ENCODE measurements at places on chromosomes 2 and 18.

DNA sequence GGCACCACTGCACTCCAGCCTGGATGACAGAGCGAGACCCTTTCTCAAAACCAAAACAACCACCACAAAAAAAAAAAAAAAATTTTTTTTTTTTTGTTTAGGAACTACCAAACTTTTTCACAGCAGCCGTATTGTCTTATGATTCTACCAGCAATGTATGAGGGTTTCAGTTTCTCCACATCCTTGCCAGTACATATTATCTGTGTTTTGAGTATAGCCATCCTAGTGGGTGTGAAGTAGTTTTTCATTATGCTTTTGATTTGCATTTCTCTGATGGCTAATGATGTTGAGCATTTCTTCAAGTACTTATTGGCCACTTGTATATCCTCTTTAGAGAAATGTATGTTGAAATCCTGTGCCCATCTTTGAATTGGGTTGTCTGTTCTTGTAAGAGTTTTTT lies 51.7 kb downstream of the COX7A2L start:
- DNase-seq = no peak

- no peak for DNase-seq
Observed at GRCh38 chr18:69691008-69691760, 256.5 kb downstream of the CD226 start.

DNA sequence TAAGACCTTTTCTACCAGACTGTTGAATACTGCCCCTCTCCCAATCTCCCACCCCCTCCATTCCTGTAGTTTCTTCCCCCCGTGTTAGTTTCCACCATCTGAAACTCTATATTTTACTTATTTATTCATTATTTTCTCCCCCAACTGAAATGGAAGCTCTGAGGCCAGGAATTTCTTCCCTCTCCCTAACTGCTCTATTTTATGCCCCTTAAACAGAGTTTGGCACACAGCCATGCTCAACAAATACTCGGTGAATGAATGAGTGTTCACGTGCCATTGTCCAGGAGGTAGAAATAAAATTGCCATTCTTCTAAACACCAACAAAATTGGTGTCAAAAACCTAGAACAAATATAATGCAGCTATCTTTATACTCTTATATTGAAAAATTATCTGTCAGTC lies 5.6 kb downstream of the ITGB1BP1 start:
- no peak for DNase-seq

DNA sequence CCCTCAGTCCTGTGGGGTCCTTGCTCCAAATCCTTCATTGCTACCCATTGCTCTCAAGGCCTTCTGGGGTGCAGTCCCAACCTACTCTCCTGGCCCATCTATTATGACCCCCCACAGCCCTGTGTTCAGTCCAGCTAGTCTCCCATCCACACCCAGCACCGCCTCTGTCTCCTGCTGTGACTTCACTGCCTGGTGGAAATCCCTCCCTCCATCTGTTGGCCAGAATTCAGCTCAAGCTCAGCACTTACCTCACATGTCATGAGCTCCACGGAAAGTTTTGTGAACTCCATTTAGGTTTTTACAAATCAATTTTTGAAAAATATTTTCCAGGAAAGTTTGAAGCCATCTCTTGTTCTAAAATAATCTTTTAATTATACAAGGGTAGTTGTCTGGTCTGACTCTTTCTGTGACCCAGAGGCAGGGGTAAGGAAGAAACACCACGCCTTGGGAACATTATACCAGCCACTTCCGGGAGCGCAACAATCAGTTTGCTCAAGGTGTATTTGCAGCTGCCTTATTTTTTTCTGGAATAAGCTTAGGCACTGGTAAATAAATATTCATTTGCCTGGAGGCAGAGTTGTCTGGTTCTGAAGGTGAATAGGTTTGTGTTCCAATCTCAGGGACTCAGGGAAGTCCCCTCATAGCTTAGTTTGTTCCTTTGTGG lies 110.8 kb downstream of the VIT start:
- DNase-seq = no peak

- DNase-seq = no peak
Observed at GRCh38 chr18:64982414-64983055, 768.3 kb upstream of the CDH7 start.

GRCh38 chr2:196233021-196233804 lies 61.8 kb upstream of the STK17B start:
- no peak for DNase-seq

- DNase-seq = no peak
Observed at GRCh38 chr2:206518997-206519396, 75.7 kb downstream of the ADAM23 start.

DNA sequence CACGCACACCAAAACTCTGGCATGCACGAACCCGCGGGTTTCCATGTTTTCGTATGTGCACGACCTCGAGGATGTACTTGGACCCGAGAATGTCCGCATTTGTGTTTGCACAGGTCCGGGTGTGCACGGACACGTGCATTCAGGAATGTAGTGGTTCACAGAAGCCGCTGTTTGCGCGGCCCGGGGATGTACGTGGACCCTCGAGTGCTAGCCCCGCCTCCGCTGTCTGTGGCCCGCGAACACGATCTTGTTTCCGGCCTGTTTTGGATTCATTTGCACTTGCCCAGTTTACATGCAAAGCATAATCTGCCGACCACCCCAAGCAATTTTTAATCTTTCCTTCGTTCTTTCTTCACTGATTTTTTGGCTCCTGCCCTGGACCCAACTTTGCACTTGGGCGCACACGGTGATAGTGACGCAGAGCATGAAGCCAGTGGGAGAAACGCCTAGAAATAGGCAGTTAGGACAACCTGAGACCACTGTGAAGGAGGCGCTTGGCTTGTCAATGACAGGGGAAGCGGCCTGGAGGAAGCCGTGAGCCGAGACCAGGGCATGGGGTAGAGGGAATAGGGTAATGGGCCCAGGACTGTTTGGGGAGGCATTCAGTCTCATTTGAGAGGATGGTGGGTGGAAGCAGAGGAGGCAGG lies 45.4 kb upstream of the PTMA start:
- DNase-seq = no peak

- DNase-seq = no peak
Observed at GRCh38 chr18:71902482-71902881, 641.7 kb downstream of the CBLN2 start.

GRCh38 chr2:170712653-170713542 lies 2.2 kb upstream of the SP5 start:
- no peak for DNase-seq

DNA sequence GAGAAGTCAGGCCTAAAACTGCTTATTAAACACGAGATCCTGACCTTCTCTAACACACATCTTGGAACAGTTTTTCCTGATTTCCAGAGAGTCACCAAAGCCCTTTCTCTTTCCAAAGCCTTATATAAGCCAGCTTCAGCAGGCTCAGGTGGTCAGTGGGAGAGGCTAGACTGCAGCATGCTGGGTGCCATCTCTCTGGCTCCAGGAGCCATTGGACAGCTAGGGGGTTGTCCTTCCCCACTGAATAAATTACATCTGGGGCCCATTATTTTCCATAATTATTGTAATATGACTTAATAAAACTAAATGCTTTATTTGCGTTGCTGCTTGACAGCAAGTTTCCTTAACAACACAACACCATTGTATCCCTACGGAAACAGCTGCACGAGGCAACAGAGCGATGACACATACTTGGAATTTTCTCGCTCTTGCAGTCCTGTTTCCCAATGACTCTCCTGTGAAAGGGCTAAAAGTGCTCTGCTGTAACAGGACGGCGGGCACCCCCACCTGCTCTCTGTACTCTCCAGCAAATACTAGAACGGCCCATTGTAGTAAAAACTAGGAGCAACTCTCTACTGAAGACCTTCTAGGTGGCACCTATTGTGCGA lies 160.6 kb downstream of the RNF144A start:
- no peak for DNase-seq

GRCh38 chr2:80300346-80300745 lies 4.2 kb downstream of the LRRTM1 start:
- DNase-seq = no peak

GRCh38 chr2:64766841-64767669 lies 113.3 kb upstream of the SERTAD2 start:
- DNase-seq = no peak

- DNase-seq = no peak
Observed at GRCh38 chr2:144461308-144461766, 58.6 kb downstream of the ZEB2 start.

GRCh38 chr2:141529659-141530058 lies 601.2 kb downstream of the LRP1B start:
- DNase-seq = no peak

DNA sequence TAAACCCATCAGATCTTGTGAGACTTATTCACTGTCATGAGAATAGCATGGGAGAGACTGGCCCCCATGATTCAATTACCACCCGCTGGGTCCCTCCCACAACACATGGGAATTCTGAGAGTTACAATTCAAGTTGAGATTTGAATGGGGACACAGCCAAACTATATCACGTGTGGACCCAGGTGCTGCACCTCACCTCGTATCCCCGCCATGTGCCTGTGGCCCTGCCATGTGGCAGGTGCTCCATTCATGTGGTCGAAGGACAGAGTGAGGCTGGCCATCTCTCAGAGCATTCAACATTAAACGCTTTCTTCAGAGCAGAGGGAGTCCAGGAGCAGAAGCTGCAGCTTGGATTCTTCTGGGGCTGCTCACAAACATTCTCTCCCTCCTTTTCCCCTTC lies 32.3 kb downstream of the MROH2A start:
- DNase-seq = no peak

GRCh38 chr2:60215386-60215901 lies 338.0 kb downstream of the BCL11A start:
- no peak for DNase-seq

GRCh38 chr2:128631698-128632500 lies 313.2 kb upstream of the HS6ST1 start:
- DNase-seq = no peak

DNA sequence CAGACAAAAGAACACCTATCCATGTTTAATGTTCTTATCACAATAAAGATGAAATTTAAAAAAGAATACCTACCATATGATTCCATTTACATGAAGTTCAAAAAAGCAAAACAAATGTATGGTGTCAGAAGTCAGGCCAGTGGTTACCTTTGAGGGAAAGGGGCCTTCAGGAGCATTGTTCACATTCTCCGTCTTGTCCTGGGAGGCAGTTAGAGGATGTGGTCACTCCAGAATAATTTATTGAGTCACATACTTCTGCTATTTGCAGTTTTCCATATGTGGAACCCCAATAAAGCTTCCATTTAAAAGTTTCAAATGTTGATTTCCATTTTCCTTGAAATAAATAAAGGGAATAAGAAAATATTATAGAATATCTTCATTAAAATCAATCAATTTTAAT lies 41.6 kb upstream of the POU3F3 start:
- DNase-seq = no peak

GRCh38 chr2:219215871-219216534 lies 2.8 kb downstream of the ABCB6 start:
- no peak for DNase-seq

- no peak for DNase-seq
Observed at GRCh38 chr2:168703926-168704325, 98.5 kb upstream of the NOSTRIN start.

DNA sequence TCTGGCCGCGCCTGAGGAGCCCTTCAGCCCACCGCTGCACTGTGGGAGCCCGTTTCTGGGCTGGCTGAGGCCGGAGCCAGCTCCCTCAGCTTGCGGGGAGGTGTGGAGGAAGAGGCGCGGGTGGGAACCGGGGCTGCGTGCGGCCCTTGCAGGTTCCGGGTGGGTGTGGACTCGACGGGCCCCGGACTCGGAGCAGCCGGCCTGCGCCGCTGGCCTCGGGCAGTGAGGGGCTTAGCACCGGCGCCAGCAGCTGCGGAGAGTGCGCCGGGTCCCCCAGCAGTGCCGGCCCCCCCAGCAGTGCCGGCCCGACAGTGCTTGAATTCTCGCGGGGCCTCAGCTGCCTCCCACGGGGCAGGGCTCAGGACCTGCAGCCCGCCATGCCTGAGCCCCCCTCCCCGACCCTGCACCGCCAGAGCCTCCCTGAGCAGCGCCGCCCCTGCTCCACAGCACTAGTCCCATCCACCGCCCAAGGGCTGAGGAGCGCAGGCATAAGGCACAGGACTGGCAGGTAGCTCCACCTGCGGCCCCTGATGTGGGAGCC lies 534.2 kb downstream of the ZNF804A start:
- no peak for DNase-seq

DNA sequence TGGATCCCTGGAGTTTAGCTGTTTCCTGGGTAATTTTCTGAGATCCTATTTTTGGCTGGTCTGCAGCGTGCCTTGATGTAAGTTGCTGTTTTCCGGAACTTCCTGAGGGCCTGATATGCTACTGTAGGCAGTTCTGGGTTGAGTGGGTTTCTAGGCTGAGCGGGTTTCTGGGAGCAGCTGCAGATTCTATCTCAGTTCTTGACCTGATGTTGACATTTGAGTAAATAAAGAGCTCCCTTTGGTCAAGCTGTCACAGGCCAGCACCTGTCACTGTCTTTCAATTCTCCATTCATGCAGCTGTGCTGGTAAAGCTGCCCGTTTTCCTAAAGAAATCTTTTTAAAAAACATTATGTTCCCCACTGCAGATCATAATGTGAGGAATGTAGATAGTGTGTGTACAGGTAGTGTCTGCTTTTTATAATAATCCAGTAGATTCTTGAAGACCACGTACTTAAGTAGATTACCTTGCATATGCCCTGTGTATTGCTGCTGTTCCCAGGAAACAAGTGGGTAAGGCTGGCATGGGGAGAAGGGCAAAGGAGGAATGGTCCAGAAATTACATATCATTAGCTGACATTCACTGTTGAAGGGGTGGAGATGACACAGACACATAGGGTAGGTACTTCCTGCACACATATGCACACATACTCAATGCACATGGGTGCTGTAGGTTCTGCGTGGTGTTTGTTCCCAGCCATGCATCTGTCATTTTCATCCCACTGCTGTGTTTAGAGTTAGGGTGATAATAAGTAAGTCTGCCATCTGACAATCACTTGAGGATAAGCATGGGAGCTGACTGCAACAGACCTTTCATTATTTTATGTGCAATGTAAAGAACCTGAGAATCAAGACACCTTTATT lies 25.9 kb downstream of the CD28 start:
- DNase-seq = no peak

DNA sequence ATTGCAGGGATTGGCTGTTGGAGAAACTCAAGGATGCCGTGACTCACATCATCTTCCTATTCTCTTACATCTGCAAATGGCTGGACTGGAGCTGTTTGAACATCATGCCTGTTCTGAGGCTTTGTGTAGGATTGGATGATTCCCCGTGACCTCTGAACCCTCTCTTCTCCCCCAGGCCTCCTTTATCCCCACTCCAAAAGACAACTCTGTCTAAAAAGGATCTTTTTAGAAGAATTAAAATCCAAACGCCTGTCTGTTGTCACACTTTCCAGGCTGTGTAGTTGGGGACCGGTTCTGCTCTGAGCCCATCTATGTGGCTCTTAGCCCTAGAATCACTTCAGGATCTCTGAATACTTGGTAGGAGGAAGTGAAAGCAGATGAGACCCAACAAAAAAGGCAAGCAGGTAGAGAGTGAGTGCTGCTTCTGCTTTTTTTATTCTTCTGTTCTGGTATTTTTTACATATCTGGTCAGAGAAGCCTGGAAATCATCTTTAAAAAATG lies 565 bp downstream of the SP140 start:
- no peak for DNase-seq
